ENCODE measurements at places on chromosomes 4 and X.

DNA sequence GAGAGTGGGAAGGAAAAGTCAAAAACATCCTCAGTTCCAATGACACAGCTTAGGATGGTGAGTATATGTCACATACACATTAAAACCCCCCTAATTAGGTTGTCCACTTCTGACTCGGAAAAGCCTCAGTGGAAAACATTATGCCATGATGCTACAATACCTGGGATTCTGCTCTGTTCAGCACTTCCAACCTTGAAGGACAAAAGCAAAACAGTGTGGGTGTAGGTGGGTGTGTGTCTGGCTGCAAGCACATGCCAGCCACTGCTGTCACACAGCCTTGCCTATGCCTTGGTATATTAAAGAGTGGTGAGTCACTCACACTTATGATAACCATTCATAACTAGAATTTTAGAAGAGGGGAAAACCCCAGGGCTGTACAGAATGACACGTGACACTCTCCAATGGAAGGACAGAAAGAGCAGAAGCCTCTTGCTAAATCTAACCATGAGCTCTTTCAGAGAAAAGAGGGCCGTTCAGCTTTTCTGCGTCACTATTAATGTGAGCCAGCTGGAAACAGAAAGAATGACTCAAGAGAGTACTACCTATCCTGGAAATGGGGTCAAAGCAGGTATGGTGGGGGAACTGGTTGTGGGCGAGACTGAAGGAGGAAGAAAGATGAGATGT is 159.6 kb downstream of the TET2 start:
- peak; percentile 83 for ATAC-seq

GRCh38 chrX:120672389-120672788 is 42.5 kb upstream of the C1GALT1C1 start:
- ATAC-seq, result no peak

DNA sequence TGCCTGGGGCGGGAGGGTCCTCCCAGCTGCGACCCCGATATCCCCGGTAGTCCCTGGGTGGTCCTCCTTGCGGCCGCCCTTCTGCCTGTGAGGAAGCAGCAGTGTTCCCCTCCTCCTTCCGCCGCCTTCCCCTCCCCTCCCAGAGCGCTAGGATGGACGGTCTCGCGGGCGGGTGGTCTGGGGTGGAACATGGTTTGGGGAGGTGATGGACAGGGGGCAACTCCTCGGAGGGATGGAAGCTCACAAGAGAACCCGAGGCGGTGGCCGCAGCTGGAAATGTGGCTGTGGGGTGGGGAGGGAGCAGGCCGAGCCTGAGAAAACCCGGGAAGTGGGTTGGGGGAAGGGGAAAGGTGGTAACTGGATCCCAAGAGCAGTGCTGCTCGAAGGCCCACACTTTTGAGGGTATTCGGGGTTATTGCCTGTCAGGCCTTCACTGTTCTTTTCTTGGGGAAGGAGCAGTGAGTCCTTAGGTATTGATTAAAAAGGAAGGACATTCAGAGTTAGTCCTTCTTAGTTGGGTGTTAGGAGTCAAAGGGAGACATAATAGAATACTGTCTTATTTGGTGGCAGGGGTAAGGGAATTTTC is 581 bp downstream of the UBE2K start:
- peak; percentile 38 for ATAC-seq

GRCh38 chr4:148229028-148229427 is 213.2 kb downstream of the NR3C2 start:
- ATAC-seq, result no peak

DNA sequence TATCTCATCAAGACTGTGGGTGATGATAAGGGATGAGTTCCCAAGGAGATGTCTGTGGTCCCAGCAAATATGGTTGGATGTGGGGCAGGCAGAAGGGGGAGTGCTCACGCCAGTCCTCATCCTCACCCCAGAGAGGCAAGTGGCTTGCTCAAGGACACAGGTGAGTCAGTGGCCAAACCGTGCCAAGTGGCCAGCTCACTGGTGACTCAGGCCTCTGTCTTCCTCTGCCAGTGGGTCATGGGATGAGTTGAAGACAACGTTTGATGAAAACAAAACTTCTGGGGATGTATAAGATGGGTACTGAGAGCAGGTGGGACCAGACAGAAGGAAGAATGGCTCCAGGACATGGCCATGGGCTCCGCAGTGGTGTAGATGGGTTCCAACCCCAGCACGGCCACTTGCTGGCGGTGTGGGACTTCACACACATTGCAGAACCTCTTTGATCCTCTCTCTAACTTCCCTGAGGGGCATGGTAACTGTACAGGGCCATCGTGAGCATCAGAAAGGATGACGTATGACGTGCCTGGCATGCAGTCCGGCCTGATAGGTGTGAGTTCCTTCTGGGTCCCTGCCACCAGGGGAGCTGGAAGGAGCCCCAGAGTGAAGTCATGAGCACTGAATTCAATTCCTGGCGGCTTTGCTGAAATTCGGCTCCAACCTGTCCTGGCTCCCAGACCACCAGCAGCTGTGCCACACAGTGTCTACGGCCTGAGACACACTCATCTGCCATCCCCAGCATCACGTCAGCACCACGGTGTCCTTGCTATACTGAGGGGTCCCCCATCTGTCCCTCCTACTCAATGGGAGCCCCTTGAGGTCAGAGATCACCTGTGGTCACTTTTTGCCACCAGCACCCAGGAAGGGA is 41.3 kb upstream of the GPR78 start:
- peak; percentile 18 for ATAC-seq

- no peak for ATAC-seq
These were observed 116.4 kb downstream of the ARX start for GRCh38 chrX:24899391-24899790.

DNA sequence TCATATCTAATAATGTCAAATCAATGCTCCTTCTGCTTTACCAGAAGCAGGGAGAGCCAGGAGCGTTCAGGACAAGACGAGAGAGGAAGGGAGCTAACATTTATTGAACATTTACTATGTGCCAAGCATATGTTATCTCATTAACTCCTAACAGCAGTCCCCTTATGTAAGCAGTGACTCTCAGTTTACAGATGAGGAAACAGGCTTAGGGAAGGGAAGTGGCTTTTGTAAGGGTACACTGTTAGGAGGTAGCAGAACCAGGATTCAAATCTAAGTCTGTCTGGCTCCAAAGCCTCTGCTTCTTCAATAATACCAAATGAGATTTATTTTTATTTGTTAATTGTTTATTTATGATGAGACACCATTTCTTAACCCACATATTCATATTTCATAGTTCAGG is 2.6 kb upstream of the STARD8 start:
- no peak for ATAC-seq

DNA sequence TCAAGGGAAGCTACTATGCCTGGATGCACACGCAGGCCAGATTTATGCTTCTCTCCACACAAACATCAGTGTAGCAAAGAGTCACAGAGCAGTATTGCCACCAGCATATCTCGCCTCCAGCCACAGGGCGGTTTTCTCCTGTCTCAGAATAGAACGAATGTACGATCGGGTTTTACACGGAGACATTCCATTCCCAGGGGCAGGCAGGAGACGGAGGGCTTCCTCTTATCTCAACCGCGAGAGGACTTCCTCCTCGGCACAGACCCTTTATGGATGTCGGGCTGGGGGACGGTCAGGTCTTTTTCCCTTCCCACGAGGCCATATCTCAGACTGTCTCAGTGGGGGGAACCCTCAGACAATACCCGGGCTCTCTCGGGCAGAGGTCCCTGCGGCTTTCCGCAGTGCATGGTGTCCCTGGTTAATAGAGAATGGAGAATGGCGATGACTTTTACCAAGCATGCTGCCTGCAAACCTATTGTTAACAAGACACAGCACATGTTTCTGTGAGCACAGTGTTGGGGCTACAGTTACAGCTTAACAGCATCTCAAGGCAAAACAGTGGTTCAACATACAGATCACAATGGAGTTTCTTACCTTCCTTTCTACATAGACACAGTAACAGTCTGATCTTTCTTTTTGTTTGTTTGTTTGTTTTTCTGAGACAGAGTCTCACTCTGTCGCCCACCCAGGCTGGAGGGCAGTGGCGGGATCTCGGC is 24.1 kb downstream of the CSF2RA start:
- ATAC-seq, result no peak

DNA sequence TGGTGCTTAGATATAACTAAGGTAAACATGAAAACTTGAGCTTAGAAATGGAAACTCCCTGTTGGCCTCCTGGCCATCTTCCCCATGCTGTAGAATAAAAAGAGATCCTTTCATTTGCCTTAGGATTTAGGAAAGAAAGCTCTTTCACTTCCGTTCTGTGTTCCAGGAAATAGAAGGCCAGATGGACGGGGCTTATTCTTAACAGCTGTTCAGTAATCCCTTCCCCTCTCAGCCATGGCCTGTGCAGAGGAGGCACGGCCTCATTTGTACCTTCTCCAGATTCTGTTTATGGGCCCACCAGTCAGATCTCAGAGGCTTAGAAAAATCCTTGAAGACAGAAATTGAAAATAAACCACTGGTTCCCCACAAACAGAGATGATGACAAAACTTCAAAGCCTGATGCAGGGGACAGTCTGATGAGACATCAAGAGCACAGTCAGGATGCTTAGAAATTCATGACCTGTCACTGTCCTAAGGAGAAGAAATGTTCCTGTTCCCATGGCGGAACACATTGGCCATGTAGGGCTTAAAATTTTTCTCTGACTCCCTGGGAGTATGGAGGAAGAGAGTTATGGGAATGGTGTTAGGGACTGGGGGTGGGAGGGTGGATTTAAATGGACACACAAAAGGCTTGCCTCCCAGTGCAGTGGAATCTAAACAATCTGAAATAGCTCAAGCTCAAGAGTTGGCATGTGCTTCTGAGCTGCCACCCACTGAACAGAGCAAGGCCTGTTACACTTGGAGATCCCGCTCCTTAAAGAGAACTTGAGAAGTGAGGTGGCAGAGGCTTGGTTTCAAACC is 188.8 kb downstream of the SOWAHB start:
- no peak for ATAC-seq

GRCh38 chr4:113783701-113784100 is 22.2 kb upstream of the CAMK2D start:
- no peak for ATAC-seq

DNA sequence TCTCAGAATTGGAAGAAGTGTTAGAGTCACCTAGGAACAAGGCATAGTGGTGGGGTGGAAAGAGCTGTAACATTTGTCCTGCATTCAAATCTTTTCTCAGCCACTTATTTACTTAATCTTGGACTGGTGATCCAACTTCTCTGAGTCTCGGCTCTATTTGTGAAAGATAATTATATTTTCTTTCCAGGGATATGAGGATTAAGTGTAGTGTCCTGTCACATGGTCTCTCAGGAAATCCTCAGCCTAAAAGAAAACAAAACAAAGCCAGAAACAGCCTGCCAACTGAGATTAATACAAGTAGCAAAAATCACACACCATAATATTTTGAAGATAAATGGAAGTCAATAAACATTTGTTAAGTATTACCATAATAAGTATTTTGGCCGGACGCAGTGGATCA is 33.3 kb upstream of the ETNPPL start:
- ATAC-seq, result no peak

- ATAC-seq, result no peak
These were observed 246.8 kb downstream of the TRAM1L1 start for GRCh38 chr4:116838609-116839008.

DNA sequence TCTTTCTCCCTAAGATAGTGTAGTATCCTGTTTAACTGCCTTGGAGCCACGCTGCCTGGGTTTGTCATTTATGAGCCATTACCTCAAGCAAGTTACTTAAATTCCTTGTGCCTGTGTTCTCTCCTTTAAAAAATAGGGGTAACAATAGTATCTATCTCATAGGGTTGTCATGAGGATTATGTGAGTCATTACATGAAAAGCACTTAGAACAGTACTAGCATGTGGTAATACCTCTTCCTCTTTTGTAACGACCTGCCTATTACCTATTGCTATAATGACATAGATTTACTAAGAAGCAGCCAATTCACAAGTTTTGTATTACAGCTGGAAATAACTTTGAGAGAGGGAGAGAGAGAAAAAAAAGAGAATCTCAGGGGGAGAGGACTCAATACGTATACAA is 834.7 kb downstream of the RAPGEF2 start:
- no peak for ATAC-seq

DNA sequence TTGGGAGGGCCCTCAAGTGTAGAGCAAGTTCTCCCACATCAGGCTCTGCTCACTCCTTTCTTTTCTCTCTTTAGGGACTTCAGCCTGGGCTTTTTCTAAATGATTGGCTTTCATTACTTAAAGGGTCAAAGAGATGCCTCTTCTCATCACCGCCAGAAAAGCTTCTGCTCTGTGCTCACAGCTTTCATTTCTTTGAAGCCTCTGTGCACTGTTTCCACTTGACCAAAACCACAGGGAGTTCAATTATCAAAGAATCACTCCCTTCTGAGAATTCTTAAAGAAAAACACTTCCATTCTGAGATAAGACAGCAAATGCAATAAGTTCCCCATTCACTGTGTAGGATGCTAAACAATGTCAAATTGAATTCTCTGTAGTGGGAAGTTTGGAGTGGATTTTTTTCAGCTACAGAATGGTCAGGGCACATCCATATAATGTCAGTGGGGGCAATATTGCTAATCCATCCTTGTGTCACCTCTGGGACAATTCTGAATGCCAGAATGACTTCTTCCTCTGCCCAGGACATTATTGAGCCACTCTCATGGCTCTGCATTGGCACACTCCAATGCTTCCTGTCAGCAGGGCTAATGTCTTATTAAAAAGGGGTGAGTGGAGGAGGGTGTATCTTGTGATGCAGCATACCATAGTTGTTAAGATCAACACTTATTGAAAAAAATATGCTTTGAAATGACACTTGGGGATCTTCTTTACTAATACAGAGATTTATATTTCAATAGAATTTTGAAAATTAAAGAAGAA is 217.6 kb downstream of the SNCA start:
- ATAC-seq, result peak; percentile 86

- ATAC-seq, result no peak
These were observed 12.0 kb downstream of the COL4A6 start for GRCh38 chrX:108426262-108426661.

- no peak for ATAC-seq
These were observed 1159.5 kb downstream of the ADGRL3 start for GRCh38 chr4:62359441-62360155.

DNA sequence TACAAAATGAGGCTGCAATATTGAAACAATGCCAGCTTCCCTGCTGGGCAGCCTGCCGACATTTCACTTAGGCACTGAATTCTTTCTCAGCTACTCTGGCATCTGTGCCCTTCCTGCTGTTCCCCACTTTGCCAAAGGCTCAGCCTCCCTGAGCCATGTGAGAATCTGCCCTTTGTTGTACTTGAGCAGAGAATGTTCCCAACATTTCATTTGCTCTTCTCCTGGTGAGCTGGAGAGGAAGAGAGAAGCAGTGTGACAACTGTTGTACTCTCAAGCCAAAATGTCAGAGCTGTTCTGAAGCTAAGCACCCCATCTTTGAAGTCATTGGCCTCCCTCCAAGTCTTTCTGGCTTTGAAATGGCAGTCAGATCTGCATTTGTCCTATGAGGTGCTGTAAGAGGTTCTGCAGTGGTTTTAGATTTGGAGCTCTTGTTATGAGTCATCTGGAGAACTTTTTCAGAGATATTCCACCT is 32.5 kb downstream of the LANCL3 start:
- ATAC-seq, result peak; percentile 28

GRCh38 chr4:101823864-101824263 is 33.3 kb downstream of the BANK1 start:
- no peak for ATAC-seq
